HuH-7 (cell line): ENCODE measurements at places on chromosomes 3 and 15.

- no peak for DNase-seq
Measured at GRCh38 chr3:72657666-72658065, 190.6 kb downstream of the SHQ1 start.

DNA sequence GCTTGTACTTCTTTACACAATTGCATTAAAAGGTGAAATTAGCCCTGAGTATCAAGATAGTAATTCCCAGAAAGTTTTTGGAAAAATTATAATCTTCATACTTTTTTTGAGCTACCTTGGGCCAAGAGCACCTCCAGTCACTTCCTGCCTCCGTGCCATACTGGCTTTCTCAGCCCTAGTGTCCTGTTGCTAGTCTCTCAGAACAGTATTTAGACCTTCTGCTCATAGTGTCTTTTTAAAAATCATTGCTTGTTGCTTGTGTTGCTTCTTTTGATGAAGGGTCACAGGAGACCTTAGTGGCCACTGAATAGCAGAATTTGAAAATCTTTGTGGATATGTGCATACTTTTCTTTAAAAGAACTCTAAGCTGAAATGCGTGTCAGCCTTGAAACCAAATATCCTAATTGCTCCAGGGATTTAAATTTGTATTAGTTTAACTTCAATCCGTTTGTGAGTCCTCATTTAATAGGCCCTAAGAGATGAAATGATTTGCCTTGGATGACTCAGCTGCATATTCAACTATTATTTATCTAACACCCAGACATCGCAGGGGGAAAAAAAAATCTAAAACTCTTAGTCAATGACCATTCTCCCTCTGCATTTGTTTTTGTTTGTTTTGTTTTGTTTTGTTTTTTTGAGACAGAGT, 29.1 kb upstream of the LXN start:
- DNase-seq, result no peak

DNA sequence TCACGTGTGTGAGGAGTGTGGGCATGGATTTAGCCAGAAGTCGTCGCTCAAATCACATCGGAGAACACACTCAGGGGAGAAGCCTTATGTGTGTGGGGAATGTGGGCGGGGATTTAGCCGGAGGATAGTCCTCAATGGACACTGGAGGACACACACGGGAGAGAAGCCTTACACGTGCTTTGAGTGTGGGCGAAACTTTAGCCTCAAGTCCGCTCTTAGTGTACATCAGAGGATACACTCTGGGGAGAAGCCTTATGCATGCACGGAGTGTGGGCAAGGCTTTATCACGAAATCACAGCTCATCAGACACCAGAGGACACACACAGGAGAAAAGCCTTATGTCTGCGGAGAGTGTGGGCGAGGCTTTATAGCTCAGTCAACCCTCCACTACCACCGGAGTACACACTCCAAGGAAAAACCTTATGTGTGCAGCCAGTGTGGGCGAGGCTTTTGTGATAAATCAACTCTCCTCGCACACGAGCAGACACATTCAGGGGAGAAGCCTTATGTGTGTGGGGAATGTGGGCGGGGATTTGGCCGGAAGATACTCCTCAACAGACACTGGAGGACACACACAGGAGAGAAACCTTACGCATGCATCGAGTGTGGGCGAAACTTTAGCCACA, 28.1 kb downstream of the ZNF589 start:
- no peak for DNase-seq

DNA sequence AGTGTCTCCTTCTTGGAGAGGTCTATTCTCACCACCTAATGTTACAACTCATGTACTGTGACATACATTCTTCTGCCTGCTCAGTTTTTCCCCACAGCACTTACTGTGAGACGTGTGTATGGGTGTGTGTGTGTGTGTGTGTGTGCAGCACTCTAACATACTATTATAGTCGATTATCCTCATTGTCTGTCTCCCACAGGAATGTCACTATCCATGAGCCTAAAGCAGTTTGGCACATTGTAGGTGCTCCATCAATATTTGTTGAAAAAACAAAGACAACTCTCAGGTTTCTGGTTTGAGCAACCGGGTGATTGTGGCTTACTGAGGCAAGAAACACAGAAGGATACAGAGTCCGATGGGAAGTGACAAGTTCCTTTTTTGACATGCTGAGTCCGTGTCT, 8.6 kb upstream of the ZNF148 start:
- DNase-seq, result no peak

GRCh38 chr15:51757450-51757849, 6.1 kb downstream of the TMOD2 start:
- no peak for DNase-seq

DNA sequence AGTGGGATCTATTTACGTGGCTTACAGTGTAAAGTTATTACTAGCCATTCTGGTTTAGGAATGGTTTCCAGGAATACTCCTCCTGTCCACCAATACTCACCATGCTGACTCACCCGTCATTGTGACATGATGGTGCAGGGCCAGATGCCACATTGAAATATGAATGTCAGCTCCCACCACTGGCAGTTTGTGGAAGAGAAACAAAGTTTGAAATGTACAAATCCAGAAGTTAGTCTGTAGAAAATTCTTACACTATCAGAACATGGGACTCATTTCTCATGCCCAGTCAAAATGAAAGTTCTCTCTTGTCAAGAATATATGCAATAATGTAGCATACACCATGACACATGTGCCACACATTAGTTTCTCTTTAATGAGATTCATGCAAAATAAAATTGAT, 14.4 kb upstream of the TSPAN3 start:
- DNase-seq, result no peak

DNA sequence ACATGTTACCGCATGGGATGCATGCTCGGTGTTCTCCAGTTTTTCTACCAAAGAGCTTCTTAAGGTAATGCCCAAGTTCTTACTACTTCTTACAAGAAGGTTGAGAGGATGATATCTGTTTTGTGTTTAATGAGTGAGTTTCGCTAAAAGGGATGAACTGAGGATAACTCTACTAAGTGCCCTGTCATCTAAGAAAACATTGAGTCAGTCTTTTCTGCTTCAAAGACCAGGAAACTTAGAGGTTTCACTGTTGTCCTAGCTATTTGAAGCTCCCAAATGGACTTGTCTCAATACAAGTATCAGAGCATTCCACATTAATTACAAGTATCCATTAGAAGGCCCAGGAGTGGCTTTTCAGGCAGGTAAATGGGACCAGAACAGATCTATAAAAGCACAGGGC, 296.2 kb downstream of the KBTBD8 start:
- no peak for DNase-seq

DNA sequence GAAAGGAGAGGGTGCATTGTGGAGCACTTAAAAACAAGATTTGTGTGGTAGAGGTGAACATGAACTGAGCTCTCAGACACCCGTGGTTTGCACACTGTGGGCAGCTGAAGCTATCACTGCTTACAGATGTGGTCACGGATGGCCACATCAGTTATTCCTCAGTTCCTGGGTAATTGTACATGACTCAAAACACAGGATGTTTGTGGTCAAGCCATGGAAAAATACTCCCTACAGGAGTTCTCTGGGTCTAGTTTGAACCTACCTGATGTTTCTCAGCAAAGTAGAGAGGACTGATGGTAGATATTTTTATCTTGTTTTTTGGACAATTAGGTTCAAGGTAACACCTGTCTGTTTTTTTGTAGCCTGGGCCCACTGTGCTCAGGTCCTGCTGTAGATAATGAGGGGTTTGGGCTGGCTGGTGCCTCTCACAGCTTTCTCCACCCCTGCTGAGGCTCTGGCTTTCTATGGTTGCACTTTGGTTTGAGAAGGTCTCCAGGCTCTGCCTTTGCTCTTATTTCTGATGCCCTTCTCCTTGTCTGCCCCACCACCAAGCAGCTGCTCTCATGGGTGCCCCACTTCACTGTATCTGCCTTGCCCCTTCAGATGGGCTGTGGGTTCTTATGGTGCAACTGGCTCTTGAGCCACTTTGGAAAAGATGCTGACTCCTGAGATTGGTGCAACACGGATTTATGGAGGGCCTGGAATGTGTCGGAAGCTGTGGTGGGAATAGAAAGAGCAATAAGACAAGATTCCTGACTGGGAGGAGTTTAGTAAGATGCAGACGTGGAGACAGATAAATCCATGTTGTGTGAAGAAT, 40.1 kb downstream of the CDCP1 start:
- DNase-seq, result no peak

DNA sequence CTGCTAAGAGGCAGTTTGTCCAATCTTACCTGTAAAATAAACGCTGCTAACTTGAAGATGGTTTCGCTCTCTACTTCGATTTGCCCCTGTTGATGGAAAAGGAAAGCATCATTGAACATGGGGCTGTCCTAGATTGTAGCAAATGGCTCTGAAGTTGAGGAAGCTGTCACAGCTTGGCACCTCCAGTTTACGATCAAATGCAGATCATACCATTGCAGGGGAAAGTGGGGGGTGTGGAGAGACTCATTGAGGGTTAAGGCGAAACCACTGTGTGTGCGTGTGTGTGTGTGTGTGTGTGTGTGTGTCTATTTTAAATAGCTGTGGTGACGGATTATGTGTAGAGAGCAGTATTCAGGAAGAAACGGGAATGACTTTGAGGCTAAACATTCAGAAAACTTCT, 127.6 kb upstream of the LMOD3 start:
- no peak for DNase-seq

GRCh38 chr3:11847607-11848006, 922 bp upstream of the TAMM41 start:
- DNase-seq, result peak; percentile 43

- no peak for DNase-seq
Measured at GRCh38 chr3:31452495-31453106, 80.1 kb upstream of the STT3B start.

GRCh38 chr15:61364871-61365270, 135.8 kb upstream of the RORA start:
- no peak for DNase-seq

DNA sequence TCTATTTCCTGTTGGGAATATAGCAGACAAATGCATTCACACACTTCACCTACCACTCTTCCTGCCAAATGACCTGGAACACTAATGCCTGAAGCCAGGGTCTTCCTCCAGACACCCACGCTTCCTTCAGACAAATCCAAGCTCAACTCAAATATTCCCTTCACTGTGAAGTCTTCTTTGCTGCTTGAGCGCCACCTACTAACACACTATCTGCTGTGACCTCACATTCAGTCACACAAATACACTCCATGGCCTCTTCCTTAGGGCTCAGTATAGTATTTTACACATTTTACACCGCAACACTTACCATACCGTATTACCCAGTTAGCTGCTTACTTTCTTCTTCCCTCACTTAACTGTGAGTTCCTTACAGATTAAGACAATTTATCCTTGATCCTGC, 149.4 kb downstream of the SHOX2 start:
- DNase-seq, result no peak

DNA sequence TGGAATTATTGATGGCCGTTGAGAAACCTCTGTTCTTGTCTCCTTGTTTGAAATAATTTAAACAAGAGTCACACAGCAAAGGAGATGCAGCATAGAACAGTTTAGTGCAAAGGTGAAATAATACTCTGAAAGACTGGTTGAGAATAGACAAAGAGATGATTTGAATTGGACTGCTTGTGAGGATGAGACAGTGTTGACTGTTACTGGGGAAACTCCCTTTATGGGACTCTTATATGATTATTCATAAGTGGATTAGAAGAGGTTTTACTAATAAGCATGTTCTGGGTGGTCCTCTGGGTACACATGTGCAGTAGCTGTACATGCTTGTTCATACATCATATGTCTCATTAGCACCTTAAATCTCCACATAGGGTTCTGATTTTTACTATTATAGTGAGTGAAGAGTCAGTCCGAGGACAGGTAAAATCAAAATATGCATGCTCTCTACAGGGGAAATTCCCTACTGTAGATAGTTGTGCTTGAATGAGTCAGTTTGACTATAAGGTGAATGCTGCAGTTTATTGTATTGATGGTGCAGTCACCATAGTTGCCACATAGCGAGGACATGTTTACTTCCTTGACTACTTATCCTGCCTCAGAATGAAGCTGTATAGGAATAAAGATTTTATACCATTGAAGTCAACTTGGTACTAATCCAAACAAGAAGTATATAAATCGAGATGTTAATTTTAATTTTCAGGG, 498.7 kb downstream of the CNTN6 start:
- DNase-seq, result no peak

DNA sequence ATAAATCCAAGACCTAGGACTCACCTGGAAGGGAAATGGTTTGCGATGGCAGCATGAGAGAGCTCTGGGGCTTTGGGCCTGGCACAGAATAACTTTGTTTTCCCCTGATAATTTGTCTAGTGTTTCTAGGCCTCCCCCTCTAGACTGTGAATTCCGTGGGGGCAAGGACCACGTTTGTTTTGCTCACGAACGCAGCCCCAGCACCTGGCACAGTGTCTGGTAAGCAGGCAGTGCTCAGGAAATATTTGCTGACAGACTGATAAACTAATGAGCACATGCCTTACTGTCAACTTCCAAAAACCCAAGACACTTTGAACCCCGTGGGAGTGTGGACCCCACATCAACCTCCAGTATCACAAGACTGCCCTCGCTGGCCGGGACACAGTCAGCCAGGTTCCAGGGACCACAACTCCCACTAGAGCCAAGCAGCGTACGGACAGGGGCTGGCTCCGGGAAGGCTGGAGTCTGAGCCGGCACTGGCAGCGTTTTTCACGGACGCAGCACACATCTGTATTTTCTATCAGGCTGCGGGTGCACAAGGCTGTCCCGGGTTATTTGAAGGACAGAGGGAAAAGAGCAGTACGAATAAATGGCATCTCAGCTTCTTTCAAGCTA, 146.5 kb downstream of the XXYLT1 start:
- DNase-seq, result no peak

- DNase-seq, result no peak
Measured at GRCh38 chr3:70359711-70360110, 47.3 kb upstream of the MDFIC2 start.

GRCh38 chr3:61683549-61684236, 122.3 kb downstream of the PTPRG start:
- DNase-seq, result no peak

DNA sequence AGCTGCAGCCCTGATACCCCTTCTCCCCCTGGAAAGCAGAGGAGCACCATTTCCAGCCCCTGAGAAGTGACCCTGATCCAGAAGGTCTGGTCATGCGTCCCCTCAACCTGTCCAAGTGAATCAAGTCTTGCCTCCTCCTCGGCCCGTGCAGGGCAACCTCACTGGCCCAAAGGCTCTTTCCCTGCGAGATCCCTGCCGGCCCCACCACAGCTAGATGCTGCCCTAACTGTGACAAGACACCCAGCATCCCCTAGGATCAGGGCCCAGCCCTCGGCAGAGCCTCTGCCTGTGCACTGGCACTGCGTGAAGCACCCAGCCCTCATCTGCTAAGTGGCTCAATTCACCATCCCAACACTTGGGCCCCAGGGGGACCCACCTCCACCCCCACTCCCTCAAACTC, 155.1 kb downstream of the NUP210 start:
- no peak for DNase-seq

DNA sequence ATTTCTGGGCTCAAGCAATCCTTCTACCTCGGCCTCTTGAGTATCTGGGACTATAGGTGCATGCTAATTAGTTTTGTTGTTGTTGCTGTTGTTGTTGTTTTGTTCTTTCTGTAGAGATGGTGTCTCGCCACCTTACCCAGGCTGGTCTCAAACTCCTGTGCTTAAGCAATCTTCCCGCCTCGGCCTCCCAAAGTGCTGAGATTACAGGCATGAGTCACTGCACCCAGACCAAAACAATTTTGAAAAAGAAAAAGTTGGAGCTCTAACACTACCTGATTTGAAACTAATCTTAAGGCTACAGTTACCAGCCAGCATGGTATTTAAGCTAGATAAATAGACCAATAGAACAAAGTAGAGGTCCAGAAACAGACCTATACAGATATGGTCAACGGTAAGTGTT, 29.8 kb downstream of the KPNA1 start:
- DNase-seq, result no peak
